ENCODE measurements at places on chromosomes 3 and 15. TPM values are rescaled to one million over a fixed set of nuclear protein-coding genes. Genes with fewer than 3 reads are reported as not detected.
A peak's percentile ranks its signal among the peaks of the same experiment; 100 is the strongest.

The HDGFL3 gene
- 47.4 TPM for polyA plus RNA-seq

DNA sequence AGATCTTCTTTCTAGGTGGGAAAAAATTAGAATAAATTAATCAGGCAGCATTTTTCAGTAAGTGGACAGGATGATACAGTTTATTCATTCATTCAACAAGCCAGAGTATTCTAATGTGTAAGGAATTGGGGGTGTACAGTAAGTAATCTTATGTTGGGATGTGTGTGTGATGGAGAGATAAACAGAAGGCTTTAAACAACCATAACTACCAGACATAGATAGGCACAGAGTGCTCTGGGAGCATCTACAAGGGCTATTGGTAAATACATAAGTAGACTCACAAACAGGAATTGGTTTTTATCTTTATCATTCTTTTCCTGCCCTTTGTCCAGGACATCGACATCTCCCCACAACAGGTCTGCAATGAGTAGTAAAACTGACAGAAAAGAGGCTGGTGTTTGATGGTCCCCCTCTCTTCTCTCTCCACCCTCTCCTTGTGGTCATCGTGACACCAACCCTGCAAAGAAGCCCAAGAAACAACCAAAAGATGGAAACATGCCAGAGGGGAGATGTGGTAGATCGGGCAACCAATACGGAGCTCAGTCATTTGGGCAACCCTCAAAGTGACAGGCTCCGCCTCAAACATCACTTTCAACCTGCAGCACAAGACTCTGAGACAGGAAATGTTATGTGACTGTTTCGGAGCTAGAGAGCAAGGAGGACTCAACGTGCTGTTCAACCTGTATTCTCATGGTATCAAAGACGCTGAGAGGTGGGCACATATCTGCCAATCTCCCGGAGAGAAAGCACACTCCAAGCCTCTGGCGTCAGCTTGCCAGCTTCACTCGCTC, 28.7 kb upstream of the B3GNT5 start:
- no peak for DNase-seq

DNA sequence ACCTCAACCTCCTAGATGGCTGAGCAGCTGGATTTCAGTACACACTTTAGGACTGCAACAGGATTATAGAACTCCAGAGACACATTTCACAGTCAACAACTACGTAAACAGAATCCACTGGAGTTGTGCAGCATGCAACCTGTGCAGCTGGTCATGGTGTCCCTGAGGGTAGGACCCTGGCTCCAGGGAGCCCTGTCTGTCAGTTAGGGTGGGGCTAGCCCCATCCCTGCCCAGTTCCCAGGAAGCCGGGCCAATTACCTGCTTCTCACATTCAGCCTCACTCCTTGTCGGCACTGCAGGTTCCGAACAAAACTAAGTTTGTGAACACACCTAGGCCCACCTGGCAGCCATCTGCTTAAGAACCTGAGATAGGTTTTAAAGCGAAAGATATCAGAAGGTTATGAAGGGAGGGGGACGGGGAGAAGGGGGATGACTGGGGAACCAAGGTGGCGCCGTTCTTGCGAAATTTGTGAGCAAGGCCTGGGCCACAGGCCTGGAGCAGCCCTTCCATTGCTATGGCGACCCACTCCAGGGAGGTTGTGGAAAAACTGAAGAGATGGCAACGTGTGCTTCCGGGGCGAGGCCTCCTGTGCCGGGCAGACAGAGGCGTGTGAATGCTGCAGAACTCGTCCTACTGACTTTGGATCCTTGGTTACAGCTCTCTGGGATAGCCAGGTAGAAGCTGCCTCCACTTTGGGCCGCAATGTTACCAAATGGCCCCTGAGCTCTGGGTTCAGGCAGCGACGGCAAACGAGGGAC, 25.3 kb downstream of the ACSBG1 start:
- DNase-seq = no peak

- DNase-seq = no peak
Observed at GRCh38 chr3:193844472-193844871, 251.5 kb downstream of the OPA1 start.

- peak; percentile 100 for DNase-seq
Observed at GRCh38 chr15:92803852-92804609, 96.1 kb upstream of the CHD2 start.

- DNase-seq = no peak
Observed at GRCh38 chr3:23254282-23254681, 51.2 kb downstream of the UBE2E2 start.

Measured in A549 (cell line).